NCI-H460 (cell line): ENCODE measurements at places on chromosomes 3 and 15.
A peak's percentile ranks its signal among the peaks of the same experiment; 100 is the strongest.

DNA sequence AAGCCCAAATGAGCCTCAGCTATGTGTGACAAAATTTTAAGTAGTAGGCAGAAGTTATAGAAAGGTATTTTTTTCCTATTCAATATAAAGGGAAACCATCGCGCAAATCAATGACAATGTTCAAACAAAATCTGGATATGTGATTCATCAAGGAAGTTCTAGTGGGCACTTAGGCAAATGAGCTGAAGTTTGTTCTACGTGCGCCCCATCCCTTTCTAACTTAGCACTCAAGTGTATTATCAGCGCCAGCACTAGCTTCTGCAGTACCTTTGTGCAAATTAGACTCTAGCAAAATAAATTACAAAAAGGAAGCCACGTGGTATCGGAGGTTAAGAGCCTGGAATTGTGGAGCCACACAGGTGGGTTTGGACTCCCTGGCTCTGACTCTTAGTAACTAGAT is 91.1 kb downstream of the TBL1XR1 start:
- DNase-seq, result no peak

DNA sequence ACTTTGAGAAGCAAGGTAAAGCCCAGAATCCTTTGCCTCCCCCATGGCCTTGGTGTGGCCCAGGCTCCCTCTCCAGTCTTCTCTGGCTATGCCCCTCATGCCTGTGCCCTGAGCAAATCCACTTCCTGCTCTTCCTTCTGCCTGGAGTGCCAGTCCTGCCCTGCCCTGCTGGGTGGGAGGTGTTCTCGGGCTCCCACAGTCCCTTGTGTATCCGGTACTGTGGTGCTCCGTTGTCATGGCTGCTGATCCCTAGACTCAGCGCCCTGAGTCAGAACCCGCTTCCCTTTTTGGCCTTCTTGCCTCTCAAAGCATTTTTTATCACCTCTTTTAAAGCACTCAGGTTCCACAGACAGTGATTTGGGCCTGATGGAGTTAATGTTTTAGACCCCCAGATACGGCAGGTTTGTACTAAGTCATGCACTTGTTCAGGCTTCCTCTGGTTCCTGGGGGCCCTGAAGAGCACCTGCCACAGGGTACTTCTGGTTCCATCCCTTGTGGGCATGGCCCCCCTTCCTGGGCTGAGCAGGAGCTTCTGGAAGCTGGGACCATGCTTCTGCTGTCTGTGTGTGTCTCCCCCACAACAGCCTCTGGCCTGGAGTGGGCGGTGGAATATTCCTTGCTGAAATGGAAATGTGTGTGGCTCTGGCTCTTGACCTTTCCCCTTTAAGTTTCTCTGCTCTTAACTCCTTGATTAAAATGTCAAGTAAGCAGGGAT is 29.6 kb upstream of the ADAMTS7 start:
- DNase-seq, result no peak

DNA sequence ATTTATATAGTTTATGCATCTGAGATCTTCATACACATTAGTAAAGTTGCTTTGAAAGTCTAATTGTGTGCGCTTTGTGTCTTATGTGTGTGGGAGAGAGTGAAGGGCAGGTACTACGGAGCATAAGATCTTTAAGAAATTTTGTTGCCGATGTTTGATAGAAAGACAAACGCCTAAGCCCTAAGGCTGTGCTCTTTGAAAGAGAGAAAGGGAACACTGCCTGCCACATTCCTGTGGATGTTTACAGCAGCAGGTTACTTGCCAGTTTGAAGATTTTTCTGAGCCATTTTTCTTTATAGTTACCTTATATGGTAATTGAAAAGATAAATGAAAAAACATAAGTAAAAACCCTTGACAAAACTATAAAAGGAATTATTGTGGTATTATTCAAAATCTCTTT is 17.0 kb downstream of the DTWD1 start:
- DNase-seq, result no peak

DNA sequence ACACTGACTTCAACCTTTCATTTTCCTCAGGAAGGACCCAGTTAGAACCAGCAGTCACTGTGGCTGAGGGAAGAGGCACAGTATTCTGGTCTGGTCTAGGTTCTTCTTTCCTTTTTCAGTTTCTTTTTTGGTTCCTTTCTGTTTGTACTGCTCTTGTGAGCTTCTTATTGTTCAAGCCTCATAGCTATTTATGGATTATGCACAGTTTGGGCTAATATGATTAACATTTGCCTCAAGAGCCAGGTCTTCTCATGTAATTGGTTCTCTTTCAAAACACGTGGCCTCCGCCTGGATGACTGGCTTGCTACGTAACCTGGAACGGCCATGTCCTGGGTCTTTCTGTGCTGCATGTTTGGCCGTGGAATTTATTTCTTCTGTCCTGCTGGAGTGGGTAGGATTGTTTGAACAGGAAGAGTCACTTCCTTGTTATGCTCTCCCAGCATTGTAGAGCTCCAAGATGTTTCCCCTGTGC is 43.3 kb downstream of the RBMS3 start:
- DNase-seq, result peak; percentile 63

DNA sequence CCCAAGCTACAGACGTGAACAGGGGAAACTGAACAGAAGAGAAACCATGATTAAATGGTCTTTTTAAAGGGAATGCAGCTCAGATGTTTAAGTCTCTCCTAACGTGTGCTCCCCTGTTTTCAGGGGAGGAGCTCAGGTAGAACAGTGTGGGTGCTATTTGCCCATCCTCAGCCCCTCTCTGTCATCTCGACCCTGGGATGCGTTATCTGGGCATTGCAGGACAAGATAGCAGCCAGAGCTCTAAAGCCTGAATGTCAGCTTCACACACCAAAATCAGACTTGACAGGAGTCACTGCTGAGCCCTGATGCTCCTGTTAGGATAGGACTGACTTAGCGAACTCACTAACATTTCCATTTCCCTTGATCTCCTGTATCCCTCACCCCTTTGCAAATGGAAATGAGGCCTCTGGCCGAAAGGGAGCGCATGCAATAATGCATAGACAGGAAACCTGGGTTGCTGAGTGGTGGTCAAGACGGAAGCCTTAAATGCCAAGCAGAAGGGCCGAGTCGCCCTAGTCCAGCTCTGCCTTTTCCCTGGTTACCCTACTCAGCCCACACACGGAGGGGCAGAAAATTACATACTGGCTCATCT is 234.9 kb upstream of the TPM1 start:
- no peak for DNase-seq

DNA sequence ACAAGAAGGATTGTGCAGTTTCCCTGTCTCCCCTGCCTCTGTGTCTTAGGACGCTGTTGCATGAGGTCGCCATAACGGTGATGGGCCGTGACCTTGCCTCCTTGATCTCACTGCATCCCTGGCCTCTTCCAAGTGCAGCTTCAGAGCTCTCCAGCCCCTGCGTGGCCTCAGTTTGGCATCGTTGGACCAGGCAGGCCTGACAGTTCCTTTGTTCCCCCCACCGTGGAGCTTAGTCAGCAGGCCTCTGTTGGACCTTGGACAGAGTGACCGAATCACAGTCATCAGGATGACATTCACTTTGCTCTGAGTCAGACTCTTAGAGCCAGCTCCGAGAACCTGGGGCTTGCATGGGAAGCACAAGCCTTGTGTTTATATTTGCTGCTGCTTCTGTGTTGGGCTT is 139.4 kb downstream of the OPA1 start:
- DNase-seq, result no peak

- DNase-seq, result no peak
These were observed 58.0 kb downstream of the HRH1 start for GRCh38 chr3:11212299-11212608.

DNA sequence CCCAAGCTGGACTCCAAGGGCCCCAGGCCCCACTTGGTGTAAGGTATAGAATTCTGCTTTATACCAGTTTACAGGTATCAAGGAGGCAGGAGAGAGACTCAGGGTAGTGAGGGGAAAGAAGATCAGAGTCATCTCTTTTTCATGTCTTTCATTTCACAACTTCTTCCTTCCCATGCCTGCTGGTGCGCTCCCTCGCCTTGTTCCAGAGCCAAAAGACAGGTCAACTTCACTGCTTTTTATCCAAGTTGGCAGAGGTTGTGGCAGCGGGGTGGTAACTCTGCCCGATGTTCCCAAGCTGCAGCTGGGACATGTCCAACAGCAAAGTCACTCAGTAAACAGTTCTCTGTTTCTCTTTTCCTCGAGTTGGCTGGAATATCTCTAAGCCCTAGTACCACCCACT is 86.3 kb upstream of the TCF12 start:
- DNase-seq, result no peak

- no peak for DNase-seq
These were observed 31.8 kb upstream of the SMAD3 start for GRCh38 chr15:67033571-67034044.

- DNase-seq, result no peak
These were observed 5.6 kb downstream of the ITPKA start for GRCh38 chr15:41499109-41499851.

GRCh38 chr3:156554515-156554841 is 439 bp downstream of the SSR3 start:
- no peak for DNase-seq

GRCh38 chr15:45112591-45113379 is 1.2 kb downstream of the DUOX2 start:
- DNase-seq, result no peak

DNA sequence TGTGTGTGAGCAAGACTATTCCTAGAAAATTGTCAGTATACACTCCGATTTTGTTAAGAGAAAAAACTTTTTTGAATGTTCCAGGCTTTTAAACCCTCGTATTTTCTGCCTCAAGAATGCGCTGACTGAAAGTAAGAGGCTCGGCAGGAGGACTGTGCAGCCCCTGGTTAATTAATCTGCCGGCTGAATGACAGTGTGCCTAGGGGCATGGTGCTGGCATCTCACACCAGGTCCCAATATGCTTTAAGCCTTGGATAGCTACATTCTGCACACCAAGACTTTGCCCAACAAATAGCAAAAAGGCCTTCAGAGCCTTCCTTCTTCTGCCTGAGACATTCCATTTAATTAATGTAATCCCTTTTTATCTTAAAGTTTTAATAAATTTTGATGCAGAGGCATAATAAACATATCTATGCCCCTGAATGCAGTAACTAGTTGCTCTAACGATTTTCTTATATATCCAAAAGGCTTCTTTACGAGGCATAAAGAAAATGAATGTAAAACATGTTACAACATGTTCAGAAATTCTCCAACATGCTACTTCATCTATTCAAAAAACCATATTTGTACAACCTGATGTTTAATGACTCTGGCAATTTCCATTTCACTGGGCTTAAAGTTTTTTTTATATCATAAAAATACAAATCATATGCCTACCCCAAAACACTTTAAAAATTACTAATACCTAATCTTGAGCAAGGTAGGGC is 37.9 kb downstream of the DPH6 start:
- no peak for DNase-seq

GRCh38 chr3:179935710-179936109 is 101.0 kb downstream of the PEX5L start:
- no peak for DNase-seq

DNA sequence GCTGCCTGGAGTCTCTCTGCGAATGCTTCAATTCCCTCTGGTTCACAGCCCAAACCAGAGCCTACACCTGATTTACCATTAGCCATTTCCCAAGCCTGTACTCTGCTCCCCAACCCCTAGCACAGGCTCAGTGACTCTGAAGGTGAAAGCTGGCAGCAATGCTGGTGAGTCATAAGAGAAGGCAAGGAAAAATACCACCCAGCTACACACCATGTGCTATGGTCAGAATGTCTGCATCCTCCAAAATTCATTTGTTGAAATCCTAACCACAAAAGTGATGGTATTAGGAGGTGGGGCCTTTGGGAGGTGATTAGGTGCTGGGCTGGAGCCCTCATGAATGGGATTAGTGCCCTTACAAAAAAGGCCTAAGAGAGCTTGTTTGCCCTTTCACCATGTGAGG is 117.1 kb upstream of the TJP1 start:
- no peak for DNase-seq

- no peak for DNase-seq
These were observed 23.6 kb upstream of the LINGO1 start for GRCh38 chr15:77656294-77656693.

- no peak for DNase-seq
These were observed 24.5 kb downstream of the RSRC1 start for GRCh38 chr3:158134363-158134762.

GRCh38 chr15:90063770-90064247 is 38.5 kb downstream of the IDH2 start:
- no peak for DNase-seq

DNA sequence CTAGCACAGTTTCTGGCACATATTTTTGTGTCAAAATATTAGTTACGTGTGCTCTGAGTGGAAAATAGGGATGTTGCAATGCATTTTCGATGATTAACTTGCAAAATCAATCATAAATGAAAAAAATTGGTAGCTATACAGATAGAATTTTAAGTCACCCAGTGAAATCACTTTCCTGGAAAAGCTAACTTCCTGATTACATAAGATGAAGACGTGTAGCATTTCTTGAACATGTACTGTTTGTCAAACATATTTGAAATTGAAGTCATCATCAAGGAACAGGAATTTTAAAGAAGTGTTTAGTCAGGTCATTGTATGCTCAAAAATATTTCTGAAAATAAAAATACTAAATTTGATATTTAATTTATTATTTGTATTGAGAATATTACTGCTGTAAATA is 977.7 kb downstream of the PLOD2 start:
- DNase-seq, result no peak

- no peak for DNase-seq
These were observed 2.4 kb downstream of the CSRNP1 start for GRCh38 chr3:39150803-39151631.

DNA sequence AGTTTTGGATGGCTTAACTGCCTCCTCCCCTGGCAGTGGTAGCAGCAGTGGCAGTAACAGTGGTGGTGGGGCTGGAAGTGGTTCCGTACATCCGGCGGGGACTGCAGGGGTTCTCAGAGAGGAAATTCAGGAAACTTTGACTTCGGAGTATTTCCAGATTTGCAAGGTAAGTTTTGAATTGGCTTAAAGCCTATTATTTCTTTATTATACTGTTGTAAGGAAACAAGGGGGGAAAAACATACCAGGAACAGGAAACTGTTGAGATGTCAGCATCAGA is 1.5 kb downstream of the STXBP5L start:
- DNase-seq, result no peak
